PC-3 (cell line): ENCODE measurements at places on chromosomes 1 and 21. TPM values are rescaled to one million over a fixed set of nuclear protein-coding genes. Genes with fewer than 3 reads are reported as not detected.

- no peak for DNase-seq
These were observed 779 bp upstream of the SVBP start for GRCh38 chr1:42817976-42818375.

- DNase-seq = no peak
These were observed 3.5 kb upstream of the TRIT1 start for GRCh38 chr1:39886757-39887231.

Gene CD53
- not detected in 2 replicates for total RNA-seq

DNA sequence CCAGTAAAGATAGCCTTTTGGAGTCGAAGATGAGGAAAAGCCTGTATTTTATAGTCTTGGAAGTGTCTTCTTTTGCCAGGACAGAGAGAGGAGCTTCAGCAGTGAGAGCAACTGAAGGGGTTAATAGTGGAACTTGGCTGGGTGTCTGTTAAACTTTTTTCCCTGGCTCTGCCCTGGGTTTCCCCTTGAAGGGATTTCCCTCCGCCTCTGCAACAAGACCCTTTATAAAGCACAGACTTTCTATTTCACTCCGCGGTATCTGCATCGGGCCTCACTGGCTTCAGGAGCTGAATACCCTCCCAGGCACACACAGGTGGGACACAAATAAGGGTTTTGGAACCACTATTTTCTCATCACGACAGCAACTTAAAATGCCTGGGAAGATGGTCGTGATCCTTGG lies at the start of gene VCAM1:
VCAM1 (plus strand) TSS at position 253 of the 400 bp plus-strand sequence; CDS start at position 372, 119 bp downstream.
- no peak for DNase-seq

Gene NBPF9
- total RNA-seq = 15.7 and 18.2 TPM in 2 replicates

DNA sequence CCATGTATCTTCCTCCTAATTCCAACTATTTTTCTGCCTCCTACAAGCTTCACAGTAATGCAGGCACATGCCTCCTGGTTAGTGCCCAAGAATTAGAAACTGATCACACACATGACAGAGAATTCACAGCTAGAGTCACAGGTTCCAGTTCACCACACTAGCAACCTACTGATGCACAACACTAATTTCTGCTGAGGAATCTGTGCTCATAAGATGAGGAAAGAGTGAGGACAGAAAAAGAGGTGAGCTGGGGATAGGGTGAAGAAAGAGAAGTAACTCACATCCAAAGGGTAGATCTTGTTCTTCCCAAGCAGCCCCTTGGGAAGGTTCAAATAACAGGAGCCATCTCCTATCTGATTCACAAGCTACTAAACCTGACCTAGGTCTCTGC lies 61.3 kb downstream of the PUM1 start:
- no peak for DNase-seq

Gene GPR25
- not detected in 2 replicates for total RNA-seq

Gene RAB42
- 1.5 and 4.7 TPM in 2 replicates for total RNA-seq

Gene CELSR2
- total RNA-seq = 3.6 and 6.4 TPM in 2 replicates

DNA sequence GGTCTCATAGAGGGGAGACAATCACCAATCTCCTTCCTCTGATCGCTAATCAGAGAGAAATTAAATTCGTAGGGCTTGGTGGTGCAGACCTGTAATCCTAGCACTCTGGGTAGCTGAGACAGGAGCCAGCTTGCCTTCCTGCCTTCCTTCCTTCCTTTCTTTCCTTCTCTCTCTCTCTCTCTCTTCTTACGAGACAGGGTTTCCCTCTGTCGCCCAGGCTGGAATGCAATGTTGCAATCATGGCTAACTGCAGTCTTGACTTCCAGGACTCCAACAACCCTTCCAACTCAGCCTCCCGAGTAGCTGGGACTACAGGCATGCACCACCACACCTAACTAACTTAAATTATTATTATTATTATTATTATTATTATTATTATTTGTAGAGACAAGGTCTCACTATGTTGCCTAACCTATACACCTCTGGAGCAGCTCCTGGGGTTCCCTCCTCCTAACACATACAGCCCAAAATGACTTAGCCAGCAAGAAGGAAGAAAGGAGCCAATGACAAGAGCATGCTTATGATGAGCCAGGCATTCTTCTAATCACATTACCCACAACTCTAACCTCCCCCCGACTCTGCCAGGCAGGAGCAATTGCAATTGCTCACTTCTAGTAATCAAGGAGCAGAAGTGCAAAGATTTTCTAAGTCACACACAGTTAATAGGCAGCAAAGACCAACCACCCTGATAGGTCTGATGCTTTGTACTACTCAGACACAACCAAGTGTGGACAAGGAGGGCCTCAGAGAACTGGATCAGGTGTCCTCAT lies 105.4 kb upstream of the F3 start:
- no peak for DNase-seq

Gene CLCA4
- not detected in 2 replicates for total RNA-seq

Gene FAM177B
- total RNA-seq = not detected in 2 replicates

Gene FAM72C
- total RNA-seq = 4.3 and 7.3 TPM in 2 replicates

GRCh38 chr1:29551123-29551936 lies 315.0 kb downstream of the PTPRU start:
- DNase-seq = no peak

Gene OR2AK2
- 0.11 TPM in 1 of 2 replicates, not detected in the other for total RNA-seq

Gene RUNX3
- total RNA-seq = 2.8 and 3.7 TPM in 2 replicates
